ENCODE measurements at places on chromosomes 12 and 14. TPM values are rescaled to one million over a fixed set of nuclear protein-coding genes. Genes with fewer than 3 reads are reported as not detected.

Gene CRACR2A
- total RNA-seq: 2.3 TPM

Gene HCAR3
- 0.54 TPM for total RNA-seq

- no peak for DNase-seq
Observed at GRCh38 chr12:51086933-51087332, 3.5 kb upstream of the CSRNP2 start.

GRCh38 chr14:68402525-68403101 lies 390.3 kb downstream of the ZFP36L1 start:
- DNase-seq: no peak

Gene SLC2A14
- total RNA-seq: 0.51 TPM

Measured in cardiac septum (tissue), 1 donor.